HuH-7 (cell line): ENCODE measurements at places on chromosomes 11 and 22.

- no peak for DNase-seq
Observed at GRCh38 chr11:112478806-112479205, 218.1 kb upstream of the PLET1 start.

- peak; percentile 91 for DNase-seq
Observed at GRCh38 chr11:117316197-117316961, at the start of gene BACE1. Gene BACE1, minus strand, starts transcription at chr11:117316256. Its CDS starts 461 bp downstream, at chr11:117315795.

- DNase-seq: no peak
Observed at GRCh38 chr11:127894316-127894715, 693.0 kb downstream of the ETS1 start.

GRCh38 chr11:34358728-34359547, 1.1 kb upstream of the ABTB2 start:
- peak; percentile 46 for DNase-seq

- no peak for DNase-seq
Observed at GRCh38 chr11:67628710-67629385, 889 bp downstream of the NUDT8 start.

GRCh38 chr11:35990170-35990569, 46.3 kb downstream of the LDLRAD3 start:
- DNase-seq: no peak

DNA sequence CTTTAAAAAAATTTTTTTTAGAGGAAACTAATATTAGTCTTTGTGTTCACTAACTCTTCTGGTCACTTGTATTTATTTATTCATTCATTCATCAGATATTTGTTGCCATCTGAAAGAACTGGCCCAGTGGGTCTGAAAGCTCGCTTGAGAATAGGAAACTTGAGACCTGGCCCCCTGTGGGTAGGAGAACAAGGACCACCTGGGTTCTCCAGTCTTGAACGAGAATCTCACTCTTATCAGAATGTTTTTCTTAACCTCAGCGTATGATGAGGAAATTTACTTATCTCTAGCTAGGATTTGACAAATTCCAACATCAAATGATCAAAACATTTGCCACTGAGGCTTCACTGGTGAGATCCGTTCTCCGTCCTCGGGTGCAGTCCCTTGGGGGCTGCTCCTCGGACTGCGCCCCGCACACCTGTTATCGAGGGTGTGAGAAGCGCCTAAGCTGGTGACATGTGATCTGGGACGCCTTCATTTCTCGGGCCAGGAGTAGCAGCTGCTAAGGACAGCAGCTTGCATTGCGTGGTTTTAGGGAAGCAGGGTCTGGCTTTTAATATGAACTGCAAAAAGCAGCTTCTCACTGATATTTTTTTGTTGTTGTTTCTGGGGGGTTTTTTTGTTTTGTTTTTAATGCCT, 6.3 kb downstream of the C22orf31 start:
- DNase-seq: no peak

DNA sequence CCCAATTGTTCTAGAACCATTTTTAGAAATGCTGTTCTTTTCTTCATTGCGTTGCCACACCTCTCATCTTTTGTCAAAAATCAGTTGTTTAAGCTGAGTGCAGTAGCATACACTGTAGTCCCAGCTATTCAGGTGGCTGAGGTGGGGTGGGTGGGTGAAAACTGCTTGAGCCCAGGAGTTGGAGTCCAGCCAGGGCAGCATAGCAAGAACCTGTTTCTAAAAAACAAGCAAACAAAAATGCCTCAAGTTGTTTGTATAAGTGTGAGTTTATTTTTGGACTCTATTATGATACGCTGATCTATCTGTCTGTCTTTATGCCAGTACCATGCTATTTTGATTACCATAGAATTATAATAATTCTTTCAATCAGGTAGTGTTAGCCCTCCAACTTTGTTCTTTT, 62.5 kb upstream of the RRM1 start:
- no peak for DNase-seq

GRCh38 chr22:49424893-49425270, 402.8 kb downstream of the BRD1 start:
- DNase-seq: no peak

- no peak for DNase-seq
Observed at GRCh38 chr11:111586388-111586831, 15.8 kb upstream of the SIK2 start.

DNA sequence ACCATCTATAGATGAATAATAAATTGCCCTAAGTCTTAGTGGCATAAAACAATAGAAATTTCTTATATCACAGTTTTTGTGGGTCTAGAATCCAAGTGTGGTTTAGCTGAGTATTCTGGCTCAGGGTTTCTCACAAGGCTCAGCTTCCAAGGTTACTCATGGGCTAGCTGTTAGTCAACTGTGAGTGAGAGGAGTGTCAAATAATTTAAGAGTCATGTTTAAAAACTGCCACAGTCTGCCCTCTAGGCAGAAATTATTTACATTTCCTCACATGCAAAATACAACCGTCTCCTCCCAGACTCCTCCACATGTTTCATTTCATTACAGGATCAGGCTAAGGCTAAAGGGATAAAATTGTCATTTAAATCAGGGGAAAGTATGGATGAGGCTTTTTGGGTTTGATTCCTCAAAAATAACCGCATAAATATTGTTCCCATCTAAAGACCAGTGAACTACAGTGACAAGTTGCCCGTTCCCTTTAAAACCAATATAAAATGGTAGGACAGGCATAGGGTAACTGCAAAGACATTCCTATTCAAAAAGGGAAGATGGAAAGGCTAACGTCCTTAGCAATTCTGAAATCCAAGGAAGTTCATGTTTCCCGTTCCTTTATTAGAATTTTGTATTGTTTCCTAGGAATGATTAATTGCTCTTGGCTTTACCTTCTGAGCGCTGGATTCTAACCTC, 324.3 kb downstream of the DYNC2H1 start:
- DNase-seq: no peak

DNA sequence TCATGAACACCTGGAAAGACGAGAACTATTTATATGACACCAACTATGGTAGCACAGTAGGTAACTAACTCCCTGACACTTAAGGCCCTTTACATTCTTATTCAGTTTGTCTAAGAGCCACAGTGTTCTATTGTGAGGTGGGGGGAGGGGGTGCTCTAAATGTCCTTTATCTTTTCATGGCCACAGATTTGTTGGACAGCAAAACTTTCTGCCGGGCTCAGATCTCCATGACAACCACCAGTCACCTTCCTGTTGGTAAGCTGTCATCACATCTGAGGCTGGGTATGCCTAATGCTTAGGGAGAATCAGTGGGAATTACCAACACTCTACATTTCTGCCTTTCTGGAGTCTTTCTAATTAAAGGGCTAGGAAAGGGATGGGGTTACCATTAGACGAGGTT, 30.7 kb downstream of the EHF start:
- DNase-seq: no peak

DNA sequence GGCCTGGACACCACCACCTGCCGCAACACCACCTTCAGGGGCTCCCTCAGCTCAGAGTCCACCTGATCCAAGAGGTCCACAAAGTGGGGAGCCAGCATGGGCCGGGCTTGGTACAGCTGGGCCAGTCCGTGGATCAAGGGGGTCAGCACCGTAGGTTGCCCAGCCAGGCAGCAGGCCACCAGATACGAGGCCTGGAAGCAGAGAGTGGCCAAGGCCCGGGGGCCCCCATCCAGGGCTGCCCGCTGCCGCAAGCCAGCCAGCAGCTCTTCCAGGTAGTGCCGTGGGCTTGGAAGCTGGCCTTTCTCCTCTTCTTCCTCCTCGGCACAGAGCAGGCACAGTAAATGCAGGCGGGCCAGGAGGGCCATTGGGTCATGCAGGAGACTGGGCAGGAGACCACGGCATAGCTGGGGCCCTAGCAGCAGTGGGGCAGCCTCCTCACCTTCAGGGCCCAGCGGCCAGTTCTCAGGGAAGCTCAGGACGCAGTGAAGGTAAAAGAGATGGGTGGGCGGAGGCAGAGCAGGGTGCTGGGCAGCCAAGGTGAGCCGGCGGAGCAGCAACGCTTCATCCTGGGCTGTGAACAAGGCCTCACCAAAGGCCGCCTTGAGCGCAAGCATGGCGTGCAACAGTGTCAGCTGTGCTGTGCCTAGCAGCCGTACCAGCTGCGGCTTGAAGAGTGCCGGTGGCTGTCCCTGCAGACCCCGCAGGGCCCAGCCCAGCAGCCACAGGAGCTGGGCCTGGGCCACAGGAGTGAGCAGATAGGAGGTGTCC, 1.7 kb downstream of the AP5B1 start:
- no peak for DNase-seq

DNA sequence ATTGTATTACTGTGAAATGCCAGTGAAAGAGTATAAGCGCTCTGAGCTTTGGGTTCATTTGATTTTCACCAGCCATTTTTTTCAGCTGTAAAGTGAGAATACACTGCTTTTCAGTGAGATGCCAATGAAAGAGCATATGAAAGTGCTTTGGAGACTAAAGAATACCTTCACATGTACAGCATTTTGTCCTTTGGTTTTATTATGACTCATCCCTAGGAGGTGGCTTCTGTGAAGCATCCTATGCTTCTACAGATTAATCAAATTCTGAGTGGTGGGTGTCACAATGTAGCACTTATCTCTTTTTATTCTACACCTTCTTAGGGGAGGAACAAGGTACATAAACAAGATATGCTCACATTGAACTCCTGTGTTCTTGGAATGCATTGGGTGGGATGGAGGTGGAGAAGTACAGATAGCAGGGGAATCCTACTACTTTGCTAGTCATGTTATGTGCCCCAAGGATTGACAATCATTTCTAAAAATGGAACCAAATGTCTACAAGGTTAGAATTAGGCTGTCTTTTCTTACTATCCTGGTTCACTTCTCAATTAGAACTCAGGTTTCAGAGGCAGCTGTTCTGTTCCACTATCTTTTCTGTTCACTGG, 18.7 kb downstream of the TRIM44 start:
- no peak for DNase-seq

- no peak for DNase-seq
Observed at GRCh38 chr11:25536289-25536688, 795.6 kb upstream of the ANO3 start.

DNA sequence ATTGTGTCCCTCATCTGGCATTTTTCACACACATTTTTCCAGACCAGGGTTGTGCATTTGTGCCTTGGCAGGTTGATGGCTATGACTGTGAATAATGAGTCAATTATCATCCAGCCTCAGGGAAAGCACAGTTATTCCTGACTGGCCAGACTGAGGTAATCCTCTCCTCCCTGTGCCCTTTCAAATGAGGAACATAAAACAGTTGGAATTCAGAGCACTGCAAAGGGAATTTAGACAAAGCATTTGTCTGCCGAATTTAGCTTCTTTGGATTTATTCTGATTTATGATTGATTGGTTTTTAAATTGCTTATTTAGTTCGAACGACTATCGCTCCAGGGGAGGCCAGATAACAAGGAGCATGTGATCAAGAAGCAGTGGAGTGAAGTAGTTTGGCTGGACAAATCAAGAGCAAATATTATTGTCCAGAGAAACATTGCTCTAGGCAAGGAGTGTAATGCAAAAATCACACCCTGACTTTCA, 30.8 kb upstream of the RAG2 start:
- DNase-seq: no peak

DNA sequence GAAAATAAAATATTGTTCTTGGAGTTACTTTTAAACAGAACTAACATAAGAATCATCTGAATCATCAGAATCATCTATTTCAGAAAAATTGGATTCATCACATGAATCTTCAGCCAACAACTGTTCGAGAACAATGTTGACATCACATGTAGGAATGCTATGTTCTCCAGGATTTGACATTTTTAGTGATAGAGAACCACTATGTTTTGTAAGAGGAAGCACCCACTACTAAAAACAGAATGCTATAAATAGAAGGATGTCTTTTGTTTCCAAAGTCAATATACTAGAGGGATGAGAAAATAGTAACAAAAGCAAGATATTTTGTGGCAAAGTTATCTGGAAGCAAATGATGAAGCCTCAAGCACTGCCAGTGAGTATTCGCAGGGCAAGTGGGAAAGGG, 263.4 kb upstream of the DDI1 start:
- DNase-seq: no peak

DNA sequence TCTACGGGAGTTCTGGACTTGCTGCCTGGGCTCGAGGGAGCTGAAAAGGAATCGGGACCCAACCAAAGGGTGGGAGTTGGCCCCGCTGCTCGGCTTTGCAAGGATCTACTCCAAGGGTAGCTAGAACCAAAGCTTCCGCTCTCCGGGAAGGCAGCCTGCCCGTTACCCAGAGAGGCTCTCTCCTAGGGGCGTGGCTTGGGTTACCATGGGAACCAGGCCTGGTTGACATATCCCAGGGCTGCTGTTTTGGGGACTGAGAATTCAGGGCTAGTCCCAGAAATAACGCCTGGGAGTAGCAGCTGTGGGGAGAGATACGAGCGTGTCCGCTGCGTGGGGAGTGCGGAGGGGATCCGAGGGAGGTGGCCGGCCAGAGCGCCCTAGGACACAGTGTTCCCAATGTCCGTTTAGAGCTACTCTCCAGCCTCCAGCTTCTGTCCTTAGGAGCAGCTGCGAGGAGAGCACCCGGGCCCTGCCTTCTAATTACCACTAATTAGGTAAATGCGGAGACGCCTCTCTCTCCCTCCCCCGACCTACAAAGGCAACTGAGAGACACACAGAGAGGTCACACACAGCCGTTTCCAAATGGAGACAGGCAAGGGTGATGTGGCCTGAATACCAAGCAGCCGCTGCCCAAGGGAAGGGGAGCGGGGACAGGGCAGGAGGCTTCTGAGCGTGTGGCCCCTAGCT, 141.6 kb upstream of the CADM1 start:
- DNase-seq: no peak

- DNase-seq: no peak
Observed at GRCh38 chr22:38162881-38163843, 18.5 kb downstream of the PLA2G6 start.

GRCh38 chr11:34860518-34860917, 55.7 kb downstream of the APIP start:
- DNase-seq: no peak

DNA sequence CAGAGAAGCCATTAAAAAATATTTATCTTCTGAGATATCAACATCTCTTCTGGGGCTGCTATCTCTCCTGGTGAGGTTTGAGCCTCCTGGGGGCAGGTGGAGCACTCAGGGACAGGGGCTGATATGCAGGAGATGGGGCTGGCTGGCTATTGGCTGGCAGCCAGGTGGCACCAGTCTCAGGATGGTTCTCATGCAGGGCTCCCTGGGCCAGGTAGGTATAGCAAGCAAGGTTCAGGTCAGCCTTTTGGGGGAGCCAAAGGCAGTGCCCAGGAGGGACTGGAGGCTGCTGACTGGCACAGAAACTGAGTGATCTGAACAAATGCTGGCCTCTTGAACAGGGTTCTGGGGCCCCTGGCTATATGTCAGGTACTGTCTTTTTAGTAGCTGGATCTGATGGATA, 29.7 kb upstream of the EMSY start:
- DNase-seq: no peak

DNA sequence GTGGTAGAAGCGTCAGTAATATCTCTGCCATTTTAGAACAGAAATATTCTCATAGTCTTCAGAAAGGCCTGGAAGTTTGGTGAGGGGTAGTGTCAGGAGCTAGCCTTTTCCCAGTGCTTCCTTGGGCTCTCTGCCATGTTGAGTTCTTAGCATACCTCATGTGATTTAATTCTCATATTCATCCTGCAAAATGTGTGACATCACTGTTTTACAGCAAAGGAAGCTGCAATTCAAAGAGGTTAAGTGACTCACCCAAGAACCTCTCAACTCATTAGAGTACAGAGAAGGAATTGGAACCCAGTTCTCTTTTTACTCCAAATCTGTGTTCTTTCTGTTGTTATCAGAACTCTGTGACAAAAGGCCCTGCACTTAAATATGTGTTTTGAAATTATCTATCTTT, 72.1 kb downstream of the RNF169 start:
- DNase-seq: no peak

GRCh38 chr11:69936771-69937170, 117.6 kb upstream of the FGF3 start:
- DNase-seq: no peak

- no peak for DNase-seq
Observed at GRCh38 chr11:111697933-111698371, 68.2 kb downstream of the PPP2R1B start.
